ENCODE measurements at places on chromosomes 13 and 19. TPM values are rescaled to one million over a fixed set of nuclear protein-coding genes. Genes with fewer than 3 reads are reported as not detected.
A peak's percentile ranks its signal among the peaks of the same experiment; 100 is the strongest.

DNA sequence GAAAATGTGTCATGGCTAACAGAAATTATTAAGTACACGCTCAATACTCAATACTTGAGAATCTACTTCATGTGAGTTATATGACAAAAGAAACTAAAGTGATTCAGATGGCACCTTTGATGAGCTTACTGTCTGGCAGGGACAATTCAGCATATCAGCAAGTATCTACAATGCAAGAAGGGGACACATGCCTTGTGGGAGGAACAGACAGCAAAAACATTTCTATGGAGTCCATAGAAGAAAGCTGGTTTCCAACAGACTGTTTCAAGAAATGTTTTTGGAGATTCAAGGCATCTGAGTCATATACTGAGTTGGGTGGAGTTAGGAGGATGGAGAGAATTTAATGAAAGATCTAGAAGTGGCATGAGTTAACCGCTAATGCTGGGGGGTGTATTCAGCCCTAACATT lies 54.7 kb downstream of the MBNL2 start:
- no peaks in the 10 kb centered on the region for H3K27me3 ChIP-seq
- no peak overlapping the region for H3K4me3 ChIP-seq
- no peak for DNase-seq
- no peaks in the 10 kb centered on the region for H3K36me3 ChIP-seq

DNA sequence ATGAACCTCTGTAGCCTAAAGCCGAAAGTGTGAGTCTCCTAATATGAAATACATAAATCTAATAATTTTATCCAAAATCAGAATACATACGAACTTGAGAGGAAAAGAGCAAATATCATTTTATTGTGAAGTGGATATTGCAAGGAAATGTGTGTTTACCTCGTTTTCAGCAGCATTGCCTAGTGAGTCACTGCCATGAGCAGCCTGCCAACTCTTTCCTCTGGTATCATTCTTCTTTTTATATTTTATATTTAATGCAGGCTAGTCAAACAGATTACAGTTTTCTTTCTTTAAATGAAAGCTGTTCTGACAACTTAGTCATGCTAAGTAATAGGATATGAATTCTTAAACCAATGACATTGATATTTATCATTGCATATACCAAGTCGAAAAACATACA lies 44.2 kb downstream of the EDNRB start:
- H3K27ac ChIP-seq, result no peak overlapping the region
- no peaks in the 10 kb centered on the region for H3K4me1 ChIP-seq
- no peaks in the 10 kb centered on the region for H3K27me3 ChIP-seq
- H3K4me3 ChIP-seq, result no peak overlapping the region
- no peak for DNase-seq
- H3K36me3 ChIP-seq, result no peaks in the 10 kb centered on the region

- DNase-seq, result no peak
- no peaks in the 10 kb centered on the region for H3K36me3 ChIP-seq
- no peak overlapping the region for H3K27ac ChIP-seq
- no peaks in the 10 kb centered on the region for H3K27me3 ChIP-seq
- peaks cover 75% of the 10 kb centered on the region for H3K4me1 ChIP-seq
Observed at GRCh38 chr19:40273469-40274360, 11.4 kb downstream of the AKT2 start.

DNA sequence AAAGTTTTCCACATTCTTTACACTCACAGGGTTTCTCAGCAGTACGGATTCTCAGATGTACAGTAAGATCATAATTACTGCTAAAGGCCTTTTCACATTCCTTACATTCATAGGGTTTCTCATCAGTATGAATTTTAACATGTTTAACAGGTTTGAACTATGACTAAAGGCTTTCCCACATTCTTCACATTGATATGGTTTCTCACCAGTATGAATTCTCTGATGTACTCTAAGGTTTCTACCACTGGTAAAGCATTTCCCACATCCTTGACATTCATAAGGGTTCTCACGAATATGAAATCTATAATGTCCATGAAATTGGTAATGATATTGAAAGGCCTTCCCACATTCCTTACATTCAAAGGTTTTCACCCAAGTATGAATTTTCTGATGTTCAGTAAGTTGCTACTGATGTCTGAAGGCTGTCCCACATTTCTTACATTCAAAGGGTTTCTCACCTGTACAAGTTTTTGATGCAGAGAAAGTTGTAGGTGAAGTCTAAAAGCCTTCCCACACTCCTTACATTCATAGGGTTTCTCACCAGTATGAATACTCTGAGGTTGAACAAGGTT lies 22.0 kb downstream of the ZNF780B start:
- H3K27me3 ChIP-seq, result no peaks in the 10 kb centered on the region
- H3K36me3 ChIP-seq, result no peaks in the 10 kb centered on the region
- H3K4me3 ChIP-seq, result no peak overlapping the region

GRCh38 chr13:109779074-109779473 lies 7.3 kb downstream of the IRS2 start:
- no peak for DNase-seq
- H3K27ac ChIP-seq, result no peak overlapping the region
- no peak overlapping the region for H3K4me3 ChIP-seq
- H3K27me3 ChIP-seq, result no peaks in the 10 kb centered on the region
- H3K36me3 ChIP-seq, result no peaks in the 10 kb centered on the region
- peaks cover 73% of the 10 kb centered on the region for H3K4me1 ChIP-seq

- no peak overlapping the region for H3K4me3 ChIP-seq
- no peaks in the 10 kb centered on the region for H3K36me3 ChIP-seq
- H3K27me3 ChIP-seq, result no peaks in the 10 kb centered on the region
- H3K27ac ChIP-seq, result peak overlapping the region; percentile 76
- DNase-seq, result peak; percentile 69
Observed at GRCh38 chr19:36136964-36137686, 2.7 kb upstream of the CAPNS1 start.

DNA sequence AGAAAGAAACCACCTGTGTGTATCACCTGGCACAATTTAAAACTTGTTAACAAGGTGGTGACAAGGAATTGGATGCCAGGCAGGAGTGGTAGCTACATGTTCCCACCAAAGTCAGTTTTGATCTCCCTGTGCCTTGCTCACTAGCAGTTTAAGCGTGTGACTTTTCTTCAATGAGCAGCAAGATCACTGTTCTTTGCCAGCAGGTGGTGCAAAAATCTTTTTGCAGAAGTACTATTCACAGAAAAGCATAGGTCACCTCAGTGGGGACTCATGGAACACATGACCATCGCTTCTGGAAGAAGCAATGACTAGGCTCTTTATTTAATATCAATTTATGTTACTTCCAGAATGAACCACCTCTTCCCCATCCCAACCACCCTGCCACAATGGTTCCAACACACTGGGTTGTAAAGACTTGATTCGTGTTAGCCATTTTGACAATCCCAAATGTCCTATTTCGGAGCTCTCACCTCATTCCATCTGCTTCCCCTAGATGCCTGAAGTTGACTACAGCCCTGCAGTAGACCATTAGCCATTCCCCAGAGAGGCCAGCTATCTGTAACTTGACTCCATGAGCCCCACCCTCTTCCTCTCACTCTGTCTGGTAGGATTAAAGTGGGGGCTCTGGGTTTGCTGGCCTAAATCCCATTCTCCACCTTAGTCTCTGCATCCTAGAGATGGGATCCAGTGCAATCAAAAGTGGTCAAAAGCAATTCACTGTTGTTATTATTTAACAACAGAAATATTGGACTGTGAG lies 59.1 kb upstream of the TNFRSF19 start:
- no peaks in the 10 kb centered on the region for H3K4me1 ChIP-seq
- no peak overlapping the region for H3K27ac ChIP-seq
- no peaks in the 10 kb centered on the region for H3K27me3 ChIP-seq
- H3K36me3 ChIP-seq, result no peaks in the 10 kb centered on the region
- no peak overlapping the region for H3K4me3 ChIP-seq

- H3K4me1 ChIP-seq, result no peaks in the 10 kb centered on the region
- H3K27me3 ChIP-seq, result no peaks in the 10 kb centered on the region
- DNase-seq, result no peak
- no peak overlapping the region for H3K27ac ChIP-seq
- no peak overlapping the region for H3K4me3 ChIP-seq
- H3K36me3 ChIP-seq, result no peaks in the 10 kb centered on the region
Observed at GRCh38 chr19:6576869-6577475, 14.0 kb downstream of the CD70 start.

GRCh38 chr13:40809471-40809870 lies 20.1 kb downstream of the SLC25A15 start:
- DNase-seq, result no peak
- H3K36me3 ChIP-seq, result peaks cover 10% of the 10 kb centered on the region
- H3K4me3 ChIP-seq, result no peak overlapping the region
- no peak overlapping the region for H3K27ac ChIP-seq
- H3K27me3 ChIP-seq, result no peaks in the 10 kb centered on the region
- peaks cover 54% of the 10 kb centered on the region for H3K4me1 ChIP-seq

DNA sequence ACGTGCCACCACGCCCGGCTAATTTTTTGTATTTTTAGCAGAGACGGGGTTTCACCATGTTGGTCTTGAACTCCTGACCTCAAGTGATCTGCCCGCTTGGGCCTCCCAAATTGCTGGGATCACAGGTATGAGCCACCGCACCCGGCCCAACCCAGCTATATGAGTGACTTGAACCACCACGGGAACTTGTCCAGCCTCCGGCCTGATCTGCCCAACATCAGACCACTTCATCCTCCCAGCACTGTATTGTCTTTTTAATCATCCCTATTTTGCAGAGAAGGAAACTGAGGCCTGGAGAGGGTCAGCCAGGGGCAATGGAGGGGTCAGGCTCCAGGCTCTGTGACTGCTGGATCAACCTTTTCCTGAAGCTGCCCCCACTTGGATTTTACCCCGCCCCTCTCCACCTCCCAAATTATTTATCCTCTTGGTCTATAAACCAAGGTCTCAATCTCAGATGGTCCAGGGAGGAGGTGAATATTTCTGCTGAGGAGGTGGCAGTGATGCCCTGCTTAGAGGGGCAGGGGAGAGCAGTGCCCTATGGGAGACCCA lies 893 bp upstream of the PLIN3 start:
- no peak overlapping the region for H3K4me3 ChIP-seq
- no peak for DNase-seq
- H3K4me1 ChIP-seq, result peaks cover 9% of the 10 kb centered on the region
- H3K36me3 ChIP-seq, result no peaks in the 10 kb centered on the region
- H3K27me3 ChIP-seq, result no peaks in the 10 kb centered on the region

DNA sequence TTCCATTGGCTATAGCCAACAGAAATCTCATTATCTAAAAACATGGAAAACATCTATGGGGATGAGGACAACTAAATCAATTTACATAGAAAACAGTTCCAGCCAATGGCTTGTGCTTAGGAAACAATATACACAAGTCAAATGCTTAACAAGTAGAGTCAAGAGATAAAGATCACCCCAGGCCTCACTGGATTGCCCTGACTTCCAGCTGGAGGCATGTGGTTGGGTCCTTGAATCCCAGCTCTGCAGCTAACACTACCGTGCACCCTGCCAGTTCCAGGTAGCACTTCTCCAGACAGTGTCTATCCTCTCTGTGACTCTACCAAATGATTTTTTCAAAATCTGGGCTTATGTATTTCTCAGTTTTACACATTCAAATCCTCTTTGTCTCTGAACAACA lies 80.2 kb downstream of the DOCK9 start:
- no peak overlapping the region for H3K27ac ChIP-seq
- H3K27me3 ChIP-seq, result no peaks in the 10 kb centered on the region
- no peaks in the 10 kb centered on the region for H3K36me3 ChIP-seq
- no peak for DNase-seq

DNA sequence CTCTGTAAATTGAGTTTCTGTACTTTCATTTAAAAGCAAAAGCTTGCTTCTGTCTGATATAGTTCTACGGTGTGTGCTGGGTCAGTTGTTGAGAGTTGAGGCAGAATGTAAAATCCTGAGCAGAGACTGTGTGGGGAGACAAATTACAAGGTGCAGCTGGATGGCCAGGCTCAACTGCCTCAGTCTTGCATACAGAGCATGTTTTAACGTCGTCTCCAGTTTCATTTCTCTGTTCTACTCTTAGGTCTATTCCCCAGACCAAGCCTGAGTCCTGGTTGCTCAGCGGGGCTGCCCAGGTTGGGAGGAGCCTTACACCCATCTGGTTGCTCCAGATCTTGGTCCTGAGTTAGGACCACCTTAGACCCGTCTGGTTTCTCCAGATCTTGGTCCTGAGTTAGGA lies 54.4 kb upstream of the MEDAG start:
- H3K27me3 ChIP-seq, result no peaks in the 10 kb centered on the region
- no peak overlapping the region for H3K27ac ChIP-seq
- H3K4me3 ChIP-seq, result no peak overlapping the region

DNA sequence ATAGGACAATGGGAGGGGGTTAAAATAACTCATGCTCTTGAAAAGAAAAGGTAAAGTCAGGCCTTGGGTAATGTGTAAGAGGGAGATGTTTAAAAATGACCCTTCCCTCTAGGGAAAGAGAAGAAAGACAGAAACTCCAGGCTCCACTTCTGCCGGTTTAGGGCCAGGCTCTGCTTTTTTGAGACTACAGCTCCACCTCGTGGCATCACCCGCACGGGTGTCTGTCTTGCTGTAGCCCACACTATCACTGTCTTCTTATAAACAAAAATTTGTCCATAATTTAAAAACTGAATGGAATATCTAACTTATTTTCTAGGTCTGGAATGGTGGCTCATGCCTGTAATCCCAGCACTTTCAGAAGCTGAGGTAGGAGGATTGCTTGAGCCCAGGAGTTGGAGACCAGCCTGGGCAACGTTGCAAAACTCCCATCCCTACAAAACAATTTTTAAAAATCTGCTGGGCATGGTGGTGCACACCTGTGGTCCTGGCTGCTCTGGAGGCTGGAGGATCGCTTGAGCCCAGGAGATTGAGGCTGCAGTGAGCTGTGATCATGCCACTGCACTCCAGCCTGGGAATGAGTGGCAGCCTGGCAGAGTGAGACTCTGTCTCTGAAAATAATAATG lies 65.1 kb upstream of the GTF3A start:
- no peaks in the 10 kb centered on the region for H3K27me3 ChIP-seq
- no peak overlapping the region for H3K27ac ChIP-seq
- no peaks in the 10 kb centered on the region for H3K36me3 ChIP-seq
- H3K4me1 ChIP-seq, result peaks cover 13% of the 10 kb centered on the region
- DNase-seq, result peak; percentile 76

GRCh38 chr13:106310291-106310865 lies 225.1 kb downstream of the EFNB2 start:
- H3K27ac ChIP-seq, result no peak overlapping the region
- H3K4me1 ChIP-seq, result no peaks in the 10 kb centered on the region
- no peak for DNase-seq
- no peak overlapping the region for H3K4me3 ChIP-seq
- no peaks in the 10 kb centered on the region for H3K27me3 ChIP-seq
- H3K36me3 ChIP-seq, result no peaks in the 10 kb centered on the region

GRCh38 chr19:36100476-36100875 lies 10.5 kb upstream of the OVOL3 start:
- no peak for DNase-seq
- no peak overlapping the region for H3K27ac ChIP-seq
- H3K27me3 ChIP-seq, result no peaks in the 10 kb centered on the region

GRCh38 chr19:34556488-34556887 lies 74.9 kb downstream of the WTIP start:
- no peak overlapping the region for H3K27ac ChIP-seq
- no peaks in the 10 kb centered on the region for H3K27me3 ChIP-seq
- DNase-seq, result peak; percentile 79

- no peaks in the 10 kb centered on the region for H3K4me1 ChIP-seq
- no peaks in the 10 kb centered on the region for H3K27me3 ChIP-seq
- H3K4me3 ChIP-seq, result no peak overlapping the region
Observed at GRCh38 chr13:63449550-63449949, 2033.9 kb upstream of the PCDH20 start.

TTC9B gene
- total RNA-seq, result not detected

APOC4 gene
- total RNA-seq, result not detected

KLK15 gene
- not detected for total RNA-seq

FCAR gene
- total RNA-seq, result not detected

OR7A5 gene
- total RNA-seq, result not detected

NCCRP1 gene
- 0.66 TPM for total RNA-seq

S1PR2 gene
- total RNA-seq, result 2.6 TPM

LHB gene
- not detected for total RNA-seq

Measured in body of pancreas (tissue), 4 donors.